ENCODE measurements at places on chromosomes 5 and 9.

GRCh38 chr5:179793468-179794139 lies at the start of gene LTC4S:
TSS of gene LTC4S (plus strand) at chr5:179793986. CDS start at chr5:179794081, 95 bp downstream.
- no peak for DNase-seq

- no peak for DNase-seq
Observed at GRCh38 chr9:734831-735511, 106.5 kb upstream of the DMRT1 start.

DNA sequence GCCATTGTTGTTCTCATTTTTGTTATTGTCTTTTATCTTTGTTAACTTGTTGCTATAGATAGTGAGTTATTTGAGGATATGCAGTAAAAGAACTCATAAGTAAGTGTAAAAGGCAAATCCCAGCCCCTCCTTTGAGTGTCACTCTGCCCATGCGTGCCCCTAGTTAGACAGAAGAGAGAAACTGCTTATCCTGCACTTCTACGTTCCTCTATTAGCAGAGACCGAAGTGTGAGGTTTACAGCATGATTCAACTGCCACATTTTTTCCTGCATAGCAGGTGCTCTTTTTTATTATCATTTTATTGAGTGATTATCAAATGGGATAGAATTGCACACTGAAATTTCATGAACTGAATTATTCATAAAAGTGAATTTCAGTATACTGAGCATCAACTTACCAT lies 12.0 kb upstream of the DNAH5 start:
- no peak for DNase-seq

DNA sequence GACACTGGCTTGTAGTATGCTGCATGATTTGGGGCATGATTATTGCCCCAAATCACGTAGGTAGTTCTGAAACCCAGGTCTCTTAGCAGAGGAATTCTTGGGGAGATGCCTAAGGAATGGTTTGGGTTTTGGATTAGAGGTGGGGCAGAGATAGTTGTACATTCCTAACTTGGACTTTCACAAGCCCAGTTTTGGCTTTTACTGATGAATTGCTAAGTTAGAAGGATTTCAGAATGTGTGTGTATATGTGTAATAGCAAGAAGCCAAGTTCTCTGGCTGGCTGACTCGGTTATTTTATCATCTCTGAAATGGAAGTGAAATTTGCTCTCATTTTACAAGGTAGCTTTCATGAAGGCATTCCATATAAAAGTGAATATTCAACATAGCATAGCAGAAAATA lies 23.8 kb upstream of the ZNF131 start:
- no peak for DNase-seq

GRCh38 chr5:133114166-133114932 lies 62.5 kb downstream of the HSPA4 start:
- DNase-seq: no peak

Data from stimulated activated CD8-positive, alpha-beta memory T cell treated with anti-CD3 and anti-CD28 coated beads, Interleukin-15, amount 100 ng/mL, for 1 hour (primary cell).